Suprapubic skin (tissue), 4 donors: ENCODE measurements at places on chromosomes 5 and 9. TPM values are rescaled to one million over a fixed set of nuclear protein-coding genes. Genes with fewer than 3 reads are reported as not detected.

The TNIP1 gene
- total RNA-seq: 94.7 TPM

The KCNV2 gene
- not detected for total RNA-seq

The EPB41L4B gene
- 23.6 TPM for total RNA-seq

The SLC36A3 gene
- not detected for total RNA-seq

The PDCD1LG2 gene
- total RNA-seq: 0.49 TPM

The GARIN3 gene
- total RNA-seq: not detected

The PCDHAC1 gene
- 0.64 TPM for total RNA-seq

The CD14 gene
- total RNA-seq: 11.6 TPM

The TEX48 gene
- total RNA-seq: not detected

The SLC25A2 gene
- 0.85 TPM for total RNA-seq

The NKD2 gene
- 11.7 TPM for total RNA-seq

The SLC22A5 gene
- 23.7 TPM for total RNA-seq

The PTTG1 gene
- total RNA-seq: 35.4 TPM

The SEMA6A gene
- 7.4 TPM for total RNA-seq

The NSMF gene
- total RNA-seq: 48.1 TPM

The GPX8 gene
- 5.7 TPM for total RNA-seq

The DIPK1B gene
- 13.1 TPM for total RNA-seq

The ADRA1B gene
- total RNA-seq: 0.36 TPM

The ANKRD18A gene
- total RNA-seq: 4.6 TPM

The BARHL1 gene
- not detected for total RNA-seq

The TNFSF8 gene
- total RNA-seq: 4.0 TPM

The PCDHB5 gene
- 6.2 TPM for total RNA-seq

The MSMP gene
- total RNA-seq: not detected

The SPINK5 gene
- 253 TPM for total RNA-seq

The COL23A1 gene
- 4.4 TPM for total RNA-seq

The ARL14EPL gene
- not detected for total RNA-seq

The PKD2L2 gene
- not detected for total RNA-seq

The SARDH gene
- total RNA-seq: 0.98 TPM

The SH3TC2 gene
- 3.2 TPM for total RNA-seq
